ENCODE measurements at places on chromosomes 6 and 20.

GRCh38 chr20:15643713-15644112 is 929.5 kb downstream of the KIF16B start:
- no peak for DNase-seq

DNA sequence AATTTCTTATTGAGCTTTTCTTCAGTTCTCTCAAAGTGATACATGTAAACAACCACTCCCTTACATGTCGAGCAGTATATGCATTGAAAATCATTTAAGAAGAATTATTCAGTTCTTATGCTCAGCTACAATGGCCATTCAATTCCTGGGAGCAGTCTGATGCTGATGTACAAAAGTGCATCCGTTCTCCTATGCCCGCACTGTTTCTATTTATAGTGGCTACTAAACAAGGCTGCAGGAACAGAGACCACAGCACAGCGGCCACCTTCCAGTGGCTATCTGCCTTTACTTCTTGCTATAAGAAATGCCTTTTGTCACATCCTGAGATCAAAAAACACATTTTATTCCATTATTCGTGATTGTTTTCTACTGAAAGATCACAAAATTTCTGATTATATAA is 82.2 kb downstream of the FHL5 start:
- no peak for DNase-seq

- no peak for DNase-seq
Measured at GRCh38 chr20:35359335-35359950, 52.3 kb downstream of the UQCC1 start.

GRCh38 chr6:120966321-120966720 is 368.0 kb downstream of the TBC1D32 start:
- DNase-seq: no peak

DNA sequence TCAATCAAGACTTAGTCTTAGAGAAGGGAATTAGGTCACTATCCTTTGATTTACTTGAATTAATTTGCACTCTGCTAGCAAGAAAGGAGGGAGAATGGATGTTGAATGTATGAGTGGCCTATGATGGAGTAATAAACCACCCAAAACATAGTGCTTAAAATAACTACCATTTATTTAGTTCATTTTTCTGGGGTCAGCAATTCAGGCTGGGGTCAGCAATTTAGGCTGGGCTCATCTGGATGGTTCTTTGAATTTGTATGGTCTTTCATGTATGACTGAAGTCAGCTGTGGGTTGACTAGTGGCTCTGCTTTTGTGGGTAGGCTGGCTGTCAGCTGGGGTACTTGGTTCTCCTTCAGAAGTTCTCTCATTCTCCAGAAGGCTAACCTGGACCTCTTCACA is 21.0 kb upstream of the LAMA4 start:
- no peak for DNase-seq

DNA sequence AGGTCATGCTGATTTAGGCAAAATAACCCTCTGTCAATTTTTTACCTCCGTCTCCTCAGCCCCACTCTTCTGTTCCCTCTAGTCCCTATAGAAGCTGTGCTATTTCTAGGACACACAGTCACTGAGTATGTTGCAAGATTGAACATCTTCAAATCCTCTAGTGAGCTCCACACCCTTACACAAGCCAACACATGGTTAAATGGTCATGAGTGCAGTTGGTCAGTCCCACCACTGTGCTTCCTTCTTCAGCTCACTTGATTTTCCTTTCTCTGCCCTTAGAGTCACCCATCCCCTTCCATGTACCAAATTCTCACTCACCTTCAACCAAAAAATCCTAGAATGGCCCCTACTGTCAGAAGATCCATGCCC is 48.2 kb upstream of the F13A1 start:
- DNase-seq: no peak

DNA sequence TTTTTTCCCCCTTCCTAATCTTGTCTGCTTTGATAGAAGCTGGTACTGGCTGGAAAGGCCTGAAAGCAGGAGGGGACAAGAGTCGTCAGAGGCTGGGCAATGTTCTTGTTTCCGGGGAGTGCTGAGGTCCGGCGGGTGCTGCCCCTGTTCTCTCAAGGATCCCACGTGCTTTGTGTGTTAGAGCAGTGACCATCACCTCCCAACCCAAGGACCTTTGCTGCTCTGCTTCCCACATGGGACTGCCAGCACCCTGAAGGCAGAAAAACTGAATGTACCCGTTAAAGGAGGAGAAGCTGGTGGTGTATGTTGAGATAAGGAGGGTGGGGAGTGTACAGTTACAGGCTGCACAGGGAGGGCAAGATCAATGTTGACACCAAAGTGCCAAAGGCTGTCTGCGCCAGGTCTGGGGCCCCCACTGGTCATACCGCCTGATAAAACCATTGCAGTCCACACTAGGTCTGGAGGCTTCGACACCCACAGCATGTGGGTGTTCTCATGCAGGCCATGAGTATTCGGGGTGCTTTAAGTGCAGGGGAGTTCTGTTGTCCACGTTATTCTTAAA is 15.0 kb downstream of the C20orf173 start:
- no peak for DNase-seq

GRCh38 chr6:149897015-149897697 is 757 bp downstream of the RAET1E start:
- DNase-seq: peak; percentile 58

- DNase-seq: no peak
Measured at GRCh38 chr6:166877906-166878305, 78.4 kb downstream of the RNASET2 start.

GRCh38 chr6:159038914-159039884 is 5.6 kb downstream of the TAGAP start:
- DNase-seq: peak; percentile 4

- no peak for DNase-seq
Measured at GRCh38 chr6:14546036-14546435, 428.5 kb downstream of the CD83 start.

GRCh38 chr6:75946146-75946831 is 126.2 kb downstream of the IMPG1 start:
- DNase-seq: no peak

DNA sequence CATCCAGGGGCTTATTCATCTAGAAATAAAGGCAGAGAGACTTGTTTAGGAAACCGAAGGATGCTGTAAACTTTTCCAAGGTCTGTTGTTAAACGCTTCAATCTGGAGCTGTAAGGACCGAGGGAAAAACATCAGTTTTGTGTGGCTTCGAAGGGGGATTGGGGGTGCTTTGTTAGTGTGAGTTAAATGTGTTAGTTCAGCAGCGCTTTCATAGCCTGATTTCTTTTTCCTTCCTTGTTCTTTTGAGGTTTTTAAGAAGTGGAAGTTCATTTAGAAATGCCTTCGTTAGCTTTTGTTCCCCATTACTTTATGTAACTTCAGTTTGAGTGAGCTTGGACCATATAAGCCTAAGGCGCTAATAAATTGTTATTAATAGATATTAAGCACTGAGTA is 1.5 kb downstream of the ANKS1A start:
- DNase-seq: no peak

GRCh38 chr6:43246301-43247113 is 3.2 kb downstream of the TTBK1 start:
- no peak for DNase-seq

All from HFF-Myc (cell line).